Cortex of kidney (tissue), 1 donor: ENCODE measurements at places on chromosomes 1 and 21.

- no peak for DNase-seq
These were observed 24.2 kb downstream of the MTARC1 start for GRCh38 chr1:220810963-220811362.

GRCh38 chr1:58981392-58981791 lies 197.5 kb upstream of the JUN start:
- no peak for DNase-seq

GRCh38 chr1:14064649-14065442 lies 364.9 kb downstream of the PRDM2 start:
- DNase-seq: no peak

GRCh38 chr1:84062496-84062895 lies 63.6 kb upstream of the TTLL7 start:
- DNase-seq: no peak

DNA sequence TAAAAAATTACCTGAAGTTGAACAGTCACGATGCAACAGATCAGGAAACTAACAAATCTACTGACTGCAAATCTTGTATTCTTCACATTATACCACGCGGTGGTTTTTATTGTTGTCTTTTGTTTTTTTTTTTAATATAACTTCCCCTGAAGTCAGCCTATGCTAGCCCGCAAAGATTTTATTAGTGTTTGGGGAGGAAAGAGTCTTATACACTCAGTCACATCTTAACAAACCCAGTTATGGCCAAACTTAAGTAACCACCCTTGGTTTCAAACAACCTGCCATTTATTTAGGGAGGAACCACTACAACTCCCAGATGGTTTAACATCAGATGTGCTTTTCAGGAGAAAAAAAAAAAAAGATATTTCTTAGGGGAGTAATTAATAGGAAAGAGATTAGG lies 15.2 kb upstream of the GPR161 start:
- no peak for DNase-seq

- DNase-seq: no peak
These were observed 357.6 kb downstream of the KIF26B start for GRCh38 chr1:245512181-245512888.

- no peak for DNase-seq
These were observed 50.3 kb downstream of the CHD1L start for GRCh38 chr1:147292631-147293251.
